ENCODE measurements at places on chromosomes 5 and 9.

- no peak for DNase-seq
These were observed 35.0 kb upstream of the RIC1 start for GRCh38 chr9:5593904-5594303.

GRCh38 chr9:113125386-113126035, 25.3 kb upstream of the SLC31A2 start:
- DNase-seq = no peak

GRCh38 chr9:5205071-5205470, 19.6 kb upstream of the INSL6 start:
- no peak for DNase-seq

GRCh38 chr5:59421986-59422941, 471.3 kb downstream of the PDE4D start:
- DNase-seq = no peak

DNA sequence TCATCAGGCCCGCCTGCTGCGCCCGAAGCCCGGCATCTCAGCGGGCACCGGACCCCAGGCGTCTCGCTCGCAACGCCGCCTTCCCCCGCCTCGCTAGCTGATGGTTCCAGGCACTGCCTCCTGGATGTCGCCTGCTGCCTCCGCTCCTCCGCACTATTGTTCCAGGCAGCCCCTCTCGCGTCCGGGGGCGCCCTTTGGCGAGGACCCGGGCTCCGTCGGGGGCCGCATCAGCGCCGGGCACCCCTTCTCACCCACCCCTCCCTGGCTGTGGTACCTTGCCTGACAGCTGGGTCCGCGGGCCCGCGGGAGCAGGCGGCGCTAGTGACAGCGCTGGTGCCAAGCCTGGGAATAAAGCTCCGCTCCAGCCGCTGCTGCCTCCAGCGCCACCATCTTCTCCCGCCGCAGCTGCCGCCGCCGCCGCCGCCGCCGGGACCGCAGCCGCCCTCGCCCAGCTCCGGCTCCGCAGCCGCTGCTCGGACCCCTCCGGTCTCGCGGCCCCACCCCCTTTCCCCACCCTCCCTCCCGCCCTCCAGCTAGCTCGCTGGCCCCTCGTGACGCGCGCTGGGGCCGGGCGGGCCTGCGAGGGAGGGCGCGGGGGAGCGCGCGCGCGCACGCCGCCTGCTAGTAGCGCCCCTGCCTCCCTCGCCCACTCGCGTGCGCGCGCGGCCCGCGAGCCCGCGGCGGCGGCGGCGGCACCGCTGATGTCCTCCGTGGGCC, at the start of gene APBA1:
TSS of gene APBA1 (minus strand) at position 493 of the 717 bp plus-strand sequence.
- DNase-seq = no peak

- no peak for DNase-seq
These were observed 123.8 kb downstream of the TMEM174 start for GRCh38 chr5:73296772-73297171.

- DNase-seq = no peak
These were observed 74.8 kb downstream of the MEF2C start for GRCh38 chr5:88808153-88808552.

DNA sequence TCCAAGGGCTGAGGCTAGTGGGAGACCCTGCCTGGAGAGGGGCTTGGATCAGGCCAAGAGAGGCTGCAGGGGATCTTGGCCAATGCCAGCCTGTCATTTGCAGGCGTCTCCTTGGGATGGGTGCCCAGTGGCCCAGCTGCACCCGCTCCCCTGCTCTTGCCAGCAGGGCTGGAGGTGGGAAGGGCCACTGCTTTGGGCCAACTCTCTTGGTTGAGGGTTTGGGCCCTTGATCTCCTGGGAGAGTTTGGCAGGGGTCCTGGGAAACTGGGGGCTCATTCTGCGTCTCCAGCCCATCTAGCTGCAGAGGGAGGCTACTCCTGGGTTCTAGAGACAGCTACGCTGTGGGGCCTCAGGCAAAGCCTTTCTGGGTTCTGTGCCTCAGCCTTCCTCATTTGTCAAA, 10.5 kb downstream of the PSD2 start:
- no peak for DNase-seq

GRCh38 chr5:94463739-94464138, 154.7 kb downstream of the KIAA0825 start:
- DNase-seq = no peak

DNA sequence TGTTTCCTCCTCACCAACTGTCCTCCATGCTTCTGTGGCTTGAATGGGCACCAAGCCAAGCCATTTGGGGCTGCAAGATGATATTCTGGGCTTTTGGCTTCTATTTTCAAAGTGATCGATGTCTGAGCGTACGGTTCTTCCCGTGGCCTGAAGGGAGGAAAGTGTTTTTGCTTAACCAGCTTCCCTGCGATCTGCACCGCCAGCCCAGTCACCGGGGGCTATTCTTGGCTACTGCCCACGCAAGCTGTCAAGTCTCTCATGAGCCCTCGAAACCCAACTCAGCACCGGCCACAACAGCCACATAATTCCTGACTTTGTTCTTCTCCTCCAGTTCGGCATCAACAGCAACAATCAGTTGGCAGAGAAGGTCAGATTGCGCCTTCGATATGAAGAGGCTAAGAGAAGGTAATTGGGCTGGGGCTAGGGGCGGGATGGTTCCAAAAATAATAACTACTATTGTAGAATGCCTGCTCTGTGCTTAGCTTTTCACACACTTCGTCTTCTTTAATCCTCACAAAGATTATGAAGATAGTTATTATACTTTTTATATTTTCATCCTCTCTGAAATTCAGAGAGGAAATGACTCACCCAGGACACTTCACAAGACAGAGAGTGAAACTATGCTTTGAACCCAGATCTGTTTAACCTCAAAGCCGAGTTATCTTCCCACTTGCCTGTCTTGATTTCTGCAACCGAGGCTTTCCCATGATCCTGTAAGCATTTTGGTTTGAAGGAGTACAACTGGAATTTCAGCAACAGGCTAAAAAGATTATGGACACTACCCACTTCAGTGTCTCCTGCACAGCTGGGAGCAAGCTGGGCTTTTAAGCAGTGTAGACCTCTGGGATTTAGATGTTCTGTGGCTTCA, 76.4 kb upstream of the RARS1 start:
- no peak for DNase-seq

- DNase-seq = no peak
These were observed 192.7 kb downstream of the DAB2IP start for GRCh38 chr9:121844098-121844497.

GRCh38 chr5:44388321-44389089, 715 bp downstream of the FGF10 start:
- no peak for DNase-seq

DNA sequence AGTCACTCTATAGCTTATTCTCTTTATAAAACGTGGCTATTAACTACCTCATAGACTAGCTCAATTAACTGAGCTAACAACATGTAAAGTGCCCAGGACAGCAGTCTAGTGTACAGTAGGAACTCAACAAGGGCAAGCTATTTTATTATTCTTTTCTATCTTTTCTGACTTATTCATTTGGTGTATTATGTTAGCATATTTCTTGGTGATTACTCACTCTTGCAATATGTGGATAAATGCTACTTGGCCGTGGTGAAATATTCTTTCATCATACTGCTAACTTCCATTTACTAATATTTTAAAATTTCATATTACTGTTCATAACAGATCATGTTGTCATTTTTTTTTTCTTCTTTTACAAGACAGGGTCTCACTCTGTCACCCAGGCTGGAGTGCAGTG, 4.9 kb downstream of the SLC25A51 start:
- no peak for DNase-seq

GRCh38 chr5:180399401-180400215, 46.5 kb upstream of the GFPT2 start:
- DNase-seq = no peak

- no peak for DNase-seq
These were observed 444.3 kb downstream of the ENC1 start for GRCh38 chr5:74196233-74196632.

DNA sequence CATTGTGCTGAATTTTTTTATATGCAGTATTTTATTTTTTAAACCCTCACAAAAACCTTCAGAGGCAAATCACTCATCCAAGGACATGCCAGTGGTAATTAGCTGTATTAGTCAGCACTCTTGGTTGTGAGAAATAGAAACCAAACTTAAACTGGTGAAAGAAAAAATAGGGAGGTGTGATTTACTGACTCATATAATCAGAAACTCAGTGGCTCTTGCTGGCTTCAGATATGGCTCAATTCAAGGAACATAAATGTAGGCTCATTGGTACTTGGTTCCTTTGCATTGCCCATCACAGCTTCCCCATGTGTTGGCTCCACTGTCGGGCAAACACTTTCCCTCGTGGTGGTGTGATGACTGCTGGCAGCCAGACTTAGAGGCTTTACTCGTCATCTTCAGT, 497.2 kb downstream of the MAT2B start:
- no peak for DNase-seq

DNA sequence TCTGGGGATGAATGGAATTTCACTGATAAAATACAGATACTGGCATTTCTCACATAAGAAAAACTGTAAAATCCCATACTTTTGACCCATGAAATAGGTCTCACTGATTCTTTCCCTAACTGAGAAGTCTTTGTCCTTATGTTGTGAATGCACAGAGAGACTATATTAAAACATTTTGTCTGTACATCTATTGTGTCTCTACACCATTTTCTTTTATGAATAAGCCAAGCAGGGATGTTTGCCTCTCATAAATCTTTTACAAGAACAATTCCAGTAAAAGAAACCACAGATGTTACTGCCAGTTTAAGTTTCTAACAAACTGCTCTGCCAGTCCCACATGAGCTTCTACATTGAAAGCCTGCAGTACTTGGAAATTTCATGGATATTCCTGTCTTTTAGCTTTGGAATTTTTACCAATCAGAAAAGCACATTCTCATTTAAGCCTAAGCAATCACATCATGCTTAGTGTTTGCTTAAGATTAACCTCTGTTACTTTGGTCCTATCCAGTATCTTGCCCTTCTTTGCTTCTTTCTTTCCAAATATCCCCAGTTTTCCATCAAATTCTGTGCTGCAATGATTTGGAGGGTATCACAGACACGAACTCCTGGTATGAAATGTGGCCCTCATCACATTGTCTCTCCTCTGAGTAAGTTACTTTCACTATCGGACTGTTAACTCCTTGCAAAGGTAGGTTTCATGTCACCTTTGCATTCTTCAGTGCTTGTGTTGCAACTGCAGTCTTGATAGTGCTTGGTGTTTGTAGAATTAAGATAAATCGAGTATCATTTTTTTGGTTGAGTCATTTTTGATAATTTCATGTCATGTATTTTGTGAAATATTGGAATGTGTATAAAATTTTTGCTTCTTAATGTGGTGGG, 415.1 kb upstream of the ADAMTSL1 start:
- no peak for DNase-seq

- DNase-seq = no peak
These were observed 61.4 kb upstream of the RUFY1 start for GRCh38 chr5:179488975-179489374.

DNA sequence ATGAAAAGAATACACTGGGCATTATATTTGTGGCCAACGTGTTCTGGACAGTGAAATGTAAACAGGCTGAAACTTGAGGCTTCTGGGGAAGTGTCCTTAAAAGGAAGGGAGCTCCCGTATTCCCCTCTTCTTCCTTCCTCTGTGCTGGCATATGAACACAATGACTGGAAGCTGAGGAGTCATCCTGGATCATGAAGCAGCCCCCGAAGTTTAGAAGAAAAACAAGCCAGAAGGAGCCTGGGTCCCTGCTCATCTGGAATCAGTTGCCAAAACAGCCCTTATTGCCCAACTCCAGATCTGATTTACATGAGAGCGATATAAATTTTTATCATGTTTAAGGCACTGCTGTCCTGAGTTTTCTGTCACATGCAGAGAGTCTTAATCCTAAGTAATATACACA, 65.4 kb upstream of the SLC1A1 start:
- no peak for DNase-seq

Measured in stimulated activated CD8-positive, alpha-beta memory T cell treated with anti-CD3 and anti-CD28 coated beads, Interleukin-2, amount 100 ng/mL, for 1 hour (primary cell).